ENCODE measurements at places on chromosomes 13 and 19. TPM values are rescaled to one million over a fixed set of nuclear protein-coding genes. Genes with fewer than 3 reads are reported as not detected.

Gene RASIP1
- 1.0 TPM for total RNA-seq

Gene CYP2A6
- not detected for total RNA-seq

Gene CCL25
- total RNA-seq, result not detected

Gene SIGLECL1
- total RNA-seq, result not detected

Gene HSPB6
- total RNA-seq, result 0.37 TPM

Gene ANGPTL8
- not detected for total RNA-seq

Gene LILRA1
- not detected for total RNA-seq

Gene N4BP2L1
- 1.6 TPM for total RNA-seq

- H3K4me3 ChIP-seq, result peak overlapping the region; percentile 100
- peaks cover 52% of the 10 kb centered on the region for H3K4me1 ChIP-seq
- H3K27ac ChIP-seq, result peak overlapping the region; percentile 96
- DNase-seq, result peak; percentile 32
Measured at GRCh38 chr19:12937093-12937926, 1.1 kb upstream of the CALR start.

DNA sequence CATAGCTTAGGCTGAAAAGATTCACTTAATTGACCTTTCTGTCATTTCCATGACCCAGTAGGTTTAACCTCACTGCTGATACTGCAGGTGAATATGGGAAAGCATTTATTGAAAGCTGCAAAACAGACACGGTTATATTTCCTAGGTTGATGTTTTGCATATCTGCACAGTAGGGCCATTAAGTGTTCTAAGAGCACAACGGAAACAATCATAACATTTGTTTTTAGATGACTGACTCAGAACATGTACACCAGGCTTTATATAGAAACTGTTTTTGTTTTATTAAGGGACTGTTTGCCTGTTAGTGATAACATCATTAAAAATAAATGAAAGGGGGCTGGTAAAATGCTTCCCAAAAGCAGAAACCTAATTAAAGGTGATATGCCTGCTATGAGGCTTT, 367.8 kb downstream of the DACH1 start:
- H3K27me3 ChIP-seq, result no peaks in the 10 kb centered on the region
- H3K36me3 ChIP-seq, result peaks cover under 1% of the 10 kb centered on the region
- no peak overlapping the region for H3K4me3 ChIP-seq
- DNase-seq, result no peak
- H3K27ac ChIP-seq, result no peak overlapping the region

GRCh38 chr13:36848199-36848982, 29.4 kb downstream of the RFXAP start:
- no peak overlapping the region for H3K4me3 ChIP-seq
- no peaks in the 10 kb centered on the region for H3K27me3 ChIP-seq
- no peak overlapping the region for H3K27ac ChIP-seq
- no peaks in the 10 kb centered on the region for H3K4me1 ChIP-seq

GRCh38 chr13:36820222-36820621, 1.2 kb downstream of the RFXAP start:
- H3K27ac ChIP-seq, result no peak overlapping the region
- H3K4me1 ChIP-seq, result peaks cover 28% of the 10 kb centered on the region
- no peaks in the 10 kb centered on the region for H3K36me3 ChIP-seq
- no peak for DNase-seq

- H3K27me3 ChIP-seq, result no peaks in the 10 kb centered on the region
- H3K4me1 ChIP-seq, result peaks cover 24% of the 10 kb centered on the region
- H3K27ac ChIP-seq, result no peak overlapping the region
- DNase-seq, result no peak
- H3K36me3 ChIP-seq, result no peaks in the 10 kb centered on the region
Measured at GRCh38 chr13:40983259-40983658, 35.9 kb downstream of the ELF1 start.

DNA sequence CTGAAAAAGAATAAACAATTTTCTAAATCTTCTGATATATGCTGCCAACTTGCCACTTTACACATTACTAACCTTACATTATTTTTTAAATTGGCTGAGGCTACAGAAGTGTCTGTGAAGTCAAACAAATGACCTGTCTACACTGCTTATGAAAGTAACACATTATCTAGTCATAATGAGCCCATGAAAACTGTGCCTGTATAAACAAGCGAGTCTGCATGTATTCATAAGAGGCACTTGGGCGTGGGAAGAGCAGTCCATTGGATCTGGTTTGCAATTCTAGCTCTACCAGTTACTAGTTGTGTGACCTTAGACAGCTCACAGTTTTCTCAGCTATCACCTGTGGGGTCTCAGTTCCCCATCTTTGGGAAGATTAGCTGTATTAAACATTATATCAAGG, 3.1 kb downstream of the VPS36 start:
- no peak overlapping the region for H3K4me3 ChIP-seq
- H3K27me3 ChIP-seq, result no peaks in the 10 kb centered on the region
- no peak overlapping the region for H3K27ac ChIP-seq
- H3K4me1 ChIP-seq, result peaks cover 25% of the 10 kb centered on the region

DNA sequence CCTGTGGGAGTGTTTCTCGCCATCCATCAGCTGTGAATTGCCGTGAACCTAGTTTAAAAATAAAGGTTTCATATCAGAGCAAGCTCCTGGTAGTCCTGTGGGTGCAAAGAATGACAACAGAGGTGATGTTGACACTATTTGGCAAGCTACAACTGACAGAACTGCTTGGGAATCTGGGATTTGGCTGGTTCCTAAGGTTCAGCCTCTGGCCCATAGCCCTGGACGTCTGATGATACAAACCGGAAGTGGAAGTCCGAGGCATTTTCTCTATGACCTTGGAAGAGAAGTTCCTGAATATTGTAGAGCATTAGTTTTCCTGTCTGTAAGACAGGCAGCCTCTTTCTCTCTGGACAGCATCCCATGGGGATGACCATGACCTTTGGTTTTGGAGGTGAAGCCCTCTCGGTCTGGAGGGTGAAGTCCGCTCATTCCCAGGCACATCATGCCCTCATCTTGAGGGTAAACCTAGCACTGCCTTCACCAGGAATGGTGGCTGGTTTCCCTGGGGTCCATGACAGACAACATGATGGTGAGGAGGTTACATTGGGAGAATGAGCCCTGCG, 29.1 kb downstream of the GATAD2A start:
- H3K4me3 ChIP-seq, result no peak overlapping the region
- peaks cover 49% of the 10 kb centered on the region for H3K4me1 ChIP-seq
- DNase-seq, result no peak

All from neural crest cell (in vitro differentiated cells).